ENCODE measurements at places on chromosomes 2 and 18. TPM values are rescaled to one million over a fixed set of nuclear protein-coding genes. Genes with fewer than 3 reads are reported as not detected.

- H3K4me1 ChIP-seq = no peaks in the 10 kb centered on the region
- no peaks in the 10 kb centered on the region for H3K36me3 ChIP-seq
- no peaks in the 10 kb centered on the region for H3K27me3 ChIP-seq
- H3K27ac ChIP-seq = no peak overlapping the region
- H3K4me3 ChIP-seq = no peak overlapping the region
These were observed 169.9 kb downstream of the MC4R start for GRCh38 chr18:60202708-60203107.

- no peak overlapping the region for H3K4me3 ChIP-seq
- no peak overlapping the region for H3K27ac ChIP-seq
- peaks cover 5% of the 10 kb centered on the region for H3K36me3 ChIP-seq
- H3K4me1 ChIP-seq = no peaks in the 10 kb centered on the region
These were observed 58.1 kb upstream of the SDC1 start for GRCh38 chr2:20282916-20283592.

The VWC2L gene
- total RNA-seq = 0.40 TPM

DNA sequence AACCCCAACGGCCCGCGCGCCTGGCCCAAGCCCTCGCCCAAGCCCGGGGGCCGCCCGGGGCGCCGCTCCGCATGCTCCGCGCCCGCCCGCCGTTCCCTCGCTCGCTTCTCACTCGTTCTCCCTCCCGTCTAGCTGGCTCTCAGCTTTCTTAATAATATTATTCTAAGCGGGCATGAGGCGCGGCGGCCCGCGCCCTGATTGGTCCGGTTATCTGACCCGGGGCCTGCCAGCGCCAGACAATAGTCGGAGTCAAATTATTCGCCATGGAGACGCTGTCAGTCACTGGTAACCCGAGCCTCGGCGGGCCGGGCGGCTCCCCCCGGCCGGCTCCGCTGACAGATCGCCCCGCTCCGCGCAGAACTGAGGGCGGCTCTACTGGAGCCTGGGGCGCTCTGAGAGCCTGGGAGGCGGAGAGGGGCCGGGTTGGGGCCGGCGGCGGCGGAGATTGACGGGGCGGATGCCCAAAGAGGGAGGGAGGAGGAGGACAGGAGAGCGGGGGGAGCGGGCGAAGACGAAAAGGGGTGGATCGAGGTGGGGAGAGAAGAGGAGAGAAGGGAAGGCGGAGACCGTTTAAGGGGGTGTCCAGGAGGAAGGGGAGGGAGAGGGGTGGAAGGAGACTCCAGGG, at the start of gene SIX2:
Gene SIX2, minus strand, starts transcription at position 150 of the 625 bp plus-strand sequence. CDS start 342 bp downstream, outside the sequence.
- H3K36me3 ChIP-seq = no peaks in the 10 kb centered on the region
- H3K4me3 ChIP-seq = peak within 1 kb of the TSS; percentile 26
- peaks cover 91% of the 10 kb centered on the region for H3K27me3 ChIP-seq
- peaks cover 33% of the 10 kb centered on the region for H3K4me1 ChIP-seq

The MOCOS gene
- 8.6 TPM for total RNA-seq

- no peak for DNase-seq
- no peaks in the 10 kb centered on the region for H3K36me3 ChIP-seq
- no peaks in the 10 kb centered on the region for H3K27me3 ChIP-seq
- H3K27ac ChIP-seq = no peak overlapping the region
- H3K4me1 ChIP-seq = no peaks in the 10 kb centered on the region
These were observed 551.7 kb downstream of the SLC4A3 start for GRCh38 chr2:220178991-220179695.

- H3K4me3 ChIP-seq = no peak overlapping the region
- H3K27ac ChIP-seq = peak overlapping the region; percentile 82
- H3K27me3 ChIP-seq = no peaks in the 10 kb centered on the region
- DNase-seq = peak; percentile 37
- H3K36me3 ChIP-seq = no peaks in the 10 kb centered on the region
These were observed 33.9 kb downstream of the SLC4A3 start for GRCh38 chr2:219661197-219661954.

GRCh38 chr2:21415234-21415633, 291.5 kb downstream of the TDRD15 start:
- H3K27ac ChIP-seq = no peak overlapping the region
- no peaks in the 10 kb centered on the region for H3K36me3 ChIP-seq
- H3K4me1 ChIP-seq = no peaks in the 10 kb centered on the region
- no peak for DNase-seq
